ENCODE measurements at places on chromosomes 5 and 9.

DNA sequence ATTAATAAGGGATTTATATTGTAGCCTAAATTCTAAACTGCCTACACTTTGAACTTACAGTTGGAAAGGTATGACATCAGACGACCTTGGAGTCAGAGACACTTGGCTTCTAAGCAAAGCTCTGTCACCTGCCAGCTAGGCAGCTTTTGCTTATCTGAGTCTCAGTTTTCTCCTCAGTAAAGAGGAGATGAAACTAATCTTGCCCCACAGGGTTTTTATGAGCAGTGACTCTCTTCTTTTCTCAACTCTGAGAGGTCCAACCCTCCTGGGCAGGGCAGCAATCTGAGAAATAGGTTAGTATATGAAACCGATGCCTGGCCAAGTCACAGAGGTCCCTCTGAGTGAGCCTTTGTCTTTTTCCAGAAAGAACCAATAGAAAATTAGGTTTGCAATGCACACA is 53.9 kb downstream of the WDR36 start:
- no peak for DNase-seq

GRCh38 chr9:133184971-133185370 is 21.3 kb upstream of the GBGT1 start:
- DNase-seq, result peak; percentile 79

DNA sequence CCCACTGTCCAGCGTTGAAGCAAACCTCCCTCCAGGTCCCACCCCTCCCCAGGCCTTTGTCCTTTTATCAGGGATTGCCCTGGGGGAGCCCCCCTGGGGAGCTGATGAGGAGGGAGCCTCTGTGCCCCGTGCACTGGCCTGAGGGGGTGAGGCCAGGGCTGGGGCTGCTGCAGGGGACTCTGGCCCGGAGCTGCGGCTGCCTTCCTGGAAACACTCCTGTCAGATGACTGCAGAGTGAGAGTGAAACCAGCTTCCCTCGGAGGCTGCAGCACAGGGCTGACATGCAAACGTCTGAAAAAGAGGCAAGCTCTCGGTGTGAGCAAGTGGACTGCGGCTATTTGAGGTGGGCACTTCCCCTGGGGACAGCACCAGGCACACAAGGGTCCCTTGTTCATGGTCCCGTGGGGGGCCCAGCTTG is 4.6 kb upstream of the TRAF2 start:
- DNase-seq, result no peak

GRCh38 chr5:98031496-98031895 is 742.0 kb upstream of the RGMB start:
- DNase-seq, result no peak

- DNase-seq, result no peak
These were observed 2.0 kb upstream of the APBA1 start for GRCh38 chr9:69674112-69674685.

DNA sequence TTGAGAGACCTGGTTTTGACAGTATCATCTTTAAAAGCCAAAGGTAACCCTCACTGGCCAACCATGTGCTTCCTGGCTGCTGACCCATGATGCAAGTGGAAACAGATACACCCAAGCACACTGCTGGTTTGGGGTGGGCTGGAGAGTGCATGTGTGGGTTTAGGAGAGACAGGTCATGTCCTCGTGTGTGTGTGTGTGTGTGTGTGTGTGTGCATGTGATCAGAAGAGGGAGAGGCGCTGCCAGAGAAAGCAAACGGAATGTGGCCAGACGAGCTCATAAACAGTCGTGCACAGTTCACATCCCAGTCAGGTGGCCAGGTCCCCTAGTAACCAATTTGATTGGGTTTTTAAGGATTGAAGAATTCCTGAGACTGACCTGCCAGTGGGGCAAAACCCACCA is 112.8 kb upstream of the ICE1 start:
- DNase-seq, result no peak

DNA sequence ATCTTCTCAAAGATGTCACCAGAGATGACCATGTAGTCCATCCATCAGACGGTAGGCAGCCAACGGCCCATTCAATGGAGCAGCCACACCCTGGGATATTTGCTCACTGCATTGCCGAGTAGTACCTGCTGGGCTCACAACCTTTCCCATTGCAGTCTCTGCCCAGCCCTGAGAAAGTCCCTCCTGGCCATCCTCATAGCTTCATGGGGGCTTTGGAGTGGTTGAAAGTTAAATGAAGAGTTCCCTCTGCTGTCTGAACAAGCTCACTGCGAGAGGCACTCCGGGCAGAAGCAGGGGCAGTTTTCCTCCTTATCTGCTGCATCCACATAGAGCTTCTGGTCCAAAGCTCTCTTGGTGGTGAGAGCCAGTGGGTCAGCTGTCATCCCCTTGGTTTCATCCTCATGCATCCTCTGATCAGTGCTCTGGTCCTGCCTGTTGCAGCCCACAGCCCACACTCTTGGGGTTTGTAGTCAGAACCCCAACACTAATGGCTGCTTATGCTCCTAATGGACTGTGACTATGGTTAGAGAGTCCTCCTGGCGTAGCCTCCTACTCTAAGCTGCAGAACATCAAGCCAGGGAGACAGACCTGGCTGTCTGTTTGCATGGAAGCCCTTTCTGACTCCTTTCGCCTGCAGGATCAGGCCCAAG is 23.3 kb downstream of the TNFSF8 start:
- peak; percentile 92 for DNase-seq

- DNase-seq, result no peak
These were observed 133.6 kb downstream of the PTPRD start for GRCh38 chr9:10479172-10479571.

DNA sequence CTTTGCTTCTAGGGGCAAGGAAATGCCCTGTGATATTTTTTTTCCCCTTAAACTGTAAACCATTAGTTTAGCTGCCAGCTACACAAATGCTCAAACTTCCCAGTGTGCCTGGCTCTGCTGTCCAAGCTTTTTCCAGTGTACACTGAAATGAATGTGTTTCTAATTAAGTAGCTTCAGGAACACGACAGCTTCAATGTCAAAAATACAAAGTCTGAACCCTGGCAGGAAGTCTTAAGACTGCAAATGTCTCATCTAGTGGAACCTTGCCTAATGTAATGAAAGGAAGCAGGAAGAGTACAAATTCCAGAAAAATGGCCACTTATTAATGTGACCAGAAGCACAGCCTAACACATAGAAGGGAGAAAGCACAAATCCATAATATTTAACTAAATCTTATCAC is 255.2 kb downstream of the CRB2 start:
- DNase-seq, result no peak

DNA sequence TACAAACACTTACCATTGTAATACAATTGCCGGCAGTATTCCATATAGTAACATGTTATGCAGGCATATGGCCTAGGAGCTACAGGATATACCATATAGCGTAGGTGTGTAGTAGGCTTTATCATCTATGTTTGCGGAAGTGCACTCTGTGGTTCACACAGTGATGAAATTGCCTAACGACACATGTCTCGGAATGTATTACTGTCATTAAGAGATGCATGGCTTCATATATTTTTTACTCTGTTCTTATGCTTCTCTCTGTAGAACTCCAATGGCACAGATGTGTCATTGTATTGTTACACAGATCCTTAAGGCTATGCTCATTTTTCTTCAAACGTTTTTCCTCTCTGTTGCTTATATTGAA is 19.2 kb upstream of the ANKRD18A start:
- DNase-seq, result no peak

DNA sequence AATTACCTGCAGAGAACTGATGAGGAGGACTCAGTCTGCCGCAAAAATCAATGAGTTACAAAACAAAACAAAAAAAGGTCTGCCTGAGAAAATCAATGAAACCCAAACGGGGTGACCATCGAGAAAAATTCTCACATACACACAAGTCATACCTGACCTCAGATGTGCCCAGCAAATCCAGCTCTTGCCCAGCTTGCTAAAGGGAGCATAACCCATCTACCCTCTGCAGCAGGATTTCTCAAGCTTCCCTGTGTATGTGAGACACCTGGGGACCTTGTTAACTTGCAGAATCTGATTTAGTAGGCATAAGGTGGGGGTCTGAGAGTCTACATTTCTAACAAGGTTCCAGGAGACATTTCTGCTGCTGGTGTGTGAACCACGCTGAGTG is 126.3 kb downstream of the TLE1 start:
- DNase-seq, result no peak

DNA sequence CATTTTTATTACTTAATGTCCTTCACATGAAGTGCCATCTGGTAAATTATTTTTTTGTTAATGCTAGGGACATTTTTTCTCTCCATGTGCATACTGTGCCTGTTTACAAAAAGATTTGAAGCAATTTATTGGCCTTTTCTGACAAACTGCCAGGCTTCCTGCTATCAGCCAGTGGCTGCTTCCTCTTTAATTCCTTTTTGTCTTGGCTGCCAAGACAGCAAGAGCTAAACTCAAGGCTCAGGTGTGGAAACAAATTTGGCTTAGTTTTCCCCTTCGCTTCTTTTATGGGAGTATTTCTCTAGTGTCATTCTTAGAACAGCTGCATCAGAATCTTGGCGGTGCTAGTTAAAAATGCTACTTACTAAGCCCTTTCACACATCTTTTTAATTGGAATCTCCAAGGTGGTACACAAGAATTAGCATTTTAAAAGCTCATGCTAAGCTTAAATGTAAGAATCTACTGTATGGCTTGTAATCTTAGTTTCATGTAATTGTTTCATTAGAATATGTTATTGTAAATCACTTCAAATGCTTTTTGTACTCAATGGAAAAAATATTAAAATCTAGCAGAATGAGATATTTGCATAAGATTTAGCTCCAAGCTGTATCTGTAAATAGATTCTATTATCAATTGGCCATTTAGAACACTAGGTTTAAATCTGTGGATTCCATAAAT is 134.2 kb upstream of the RASGRF2 start:
- no peak for DNase-seq

DNA sequence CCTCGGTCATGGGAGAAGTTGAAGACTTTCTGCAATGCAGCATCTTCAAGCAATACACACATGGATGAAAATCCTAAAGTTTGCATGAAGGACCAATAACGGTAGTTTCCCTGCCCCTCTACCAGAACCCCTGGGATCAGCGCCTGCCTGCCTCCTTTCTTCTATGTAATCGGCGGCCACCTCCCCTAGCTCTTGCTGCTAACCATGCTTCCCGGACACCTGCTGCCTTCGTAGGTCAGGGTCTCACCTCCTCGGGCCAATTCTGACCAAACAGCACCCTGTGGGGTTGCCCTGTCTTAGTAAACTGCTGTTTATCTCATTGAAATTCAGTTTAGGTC is 388 bp upstream of the MED10 start:
- peak; percentile 54 for DNase-seq

GRCh38 chr5:123874600-123875201 is 362.7 kb downstream of the CSNK1G3 start:
- peak; percentile 4 for DNase-seq

DNA sequence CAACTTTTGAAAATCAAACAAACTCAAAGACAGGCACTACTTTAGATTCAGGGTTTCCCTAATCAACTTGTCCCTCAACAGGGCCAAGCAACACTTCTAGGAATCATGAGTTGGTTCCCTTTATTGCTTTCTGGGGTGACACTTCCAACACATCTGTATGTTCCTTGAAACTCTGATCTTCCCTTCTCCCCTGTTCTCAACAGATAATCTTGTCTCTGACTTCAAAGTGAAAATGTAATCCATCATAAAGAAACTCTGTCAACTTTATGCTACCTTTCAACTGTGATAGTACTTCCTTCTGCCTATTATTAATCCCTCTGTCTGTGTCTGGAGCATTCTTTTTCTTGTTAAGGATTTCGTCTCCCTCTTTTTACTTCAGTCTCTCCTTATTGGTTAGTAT is 250.1 kb upstream of the MEF2C start:
- no peak for DNase-seq

DNA sequence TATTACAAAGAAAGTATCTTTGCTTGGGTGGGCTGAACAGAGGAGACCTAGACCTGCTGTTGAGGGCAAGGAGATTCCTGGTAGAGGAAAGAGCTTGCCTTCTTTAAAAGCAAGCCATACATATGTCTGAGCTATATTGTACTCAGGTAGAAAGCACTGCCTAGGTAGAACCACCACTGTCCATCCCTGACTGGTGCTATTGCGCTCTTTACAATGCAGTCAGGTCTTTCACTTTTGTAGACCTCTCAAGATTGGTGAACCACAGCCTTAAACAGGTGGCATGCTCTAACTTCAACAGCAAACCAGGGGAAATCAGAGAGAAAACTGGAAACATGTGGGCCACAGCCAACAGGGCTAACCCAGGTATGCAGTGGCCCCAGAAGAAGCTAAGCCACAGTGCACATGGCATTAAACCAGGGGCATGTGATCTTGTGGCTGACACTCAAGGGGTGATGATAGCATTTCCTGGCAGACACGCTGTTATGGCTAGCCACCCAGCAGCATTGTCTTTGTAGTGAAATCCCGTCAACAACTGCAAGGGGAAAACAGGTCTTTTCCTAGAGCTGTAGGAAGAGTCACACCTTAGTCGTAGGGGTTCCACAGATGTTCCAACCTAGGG is 253.9 kb upstream of the PCSK5 start:
- no peak for DNase-seq

DNA sequence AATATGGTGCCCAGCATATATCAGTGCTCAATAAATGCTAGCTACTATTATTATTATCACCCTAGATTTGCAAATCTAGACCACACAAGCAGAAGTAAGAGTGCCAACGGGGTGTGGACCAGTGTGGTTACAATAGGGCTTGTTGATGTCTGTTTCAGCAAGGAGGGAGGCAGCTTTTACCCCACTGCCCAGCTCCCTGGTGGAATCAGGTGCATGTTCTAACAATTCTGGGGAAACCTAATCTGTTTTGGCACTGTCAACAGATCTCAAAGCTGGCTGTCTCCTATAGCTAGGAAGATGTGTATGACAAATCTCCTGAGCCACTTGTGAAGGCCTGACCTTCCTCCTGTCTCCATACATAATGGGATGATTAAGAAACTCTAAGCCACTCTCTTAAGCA is 5.7 kb downstream of the TGFBI start:
- no peak for DNase-seq

DNA sequence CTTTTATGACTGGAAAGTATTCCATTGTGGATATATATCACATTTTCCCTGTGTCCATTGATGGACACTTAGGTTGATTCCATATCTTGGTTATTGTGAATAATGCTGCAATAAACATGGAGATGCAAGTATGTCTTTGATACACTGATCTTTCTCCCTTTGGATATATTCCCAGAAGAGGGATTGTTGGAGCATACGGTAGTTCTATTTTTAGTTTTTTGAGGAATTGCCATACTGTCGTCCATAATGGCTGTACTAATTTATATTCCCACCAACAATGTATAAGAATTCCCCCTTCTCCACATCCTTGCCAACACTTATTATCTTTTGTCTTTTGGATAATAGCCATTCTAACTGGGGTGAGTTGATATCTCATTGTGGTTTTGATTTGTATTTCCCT is 54.9 kb upstream of the PITX1 start:
- no peak for DNase-seq

- no peak for DNase-seq
These were observed 16.9 kb downstream of the SHISAL2B start for GRCh38 chr5:64707191-64707590.

- no peak for DNase-seq
These were observed 31.6 kb downstream of the RETREG1 start for GRCh38 chr5:16585041-16585667.

- no peak for DNase-seq
These were observed 572.6 kb upstream of the CLINT1 start for GRCh38 chr5:158431369-158432029.
